ENCODE measurements at places on chromosomes 5 and 9.

- DNase-seq: no peak
Observed at GRCh38 chr5:6246820-6247437, 131.4 kb downstream of the MED10 start.

- no peak for DNase-seq
Observed at GRCh38 chr5:120306303-120306702, 157.8 kb upstream of the PRR16 start.

- no peak for DNase-seq
Observed at GRCh38 chr9:133852431-133852830, 114.3 kb upstream of the SARDH start.

DNA sequence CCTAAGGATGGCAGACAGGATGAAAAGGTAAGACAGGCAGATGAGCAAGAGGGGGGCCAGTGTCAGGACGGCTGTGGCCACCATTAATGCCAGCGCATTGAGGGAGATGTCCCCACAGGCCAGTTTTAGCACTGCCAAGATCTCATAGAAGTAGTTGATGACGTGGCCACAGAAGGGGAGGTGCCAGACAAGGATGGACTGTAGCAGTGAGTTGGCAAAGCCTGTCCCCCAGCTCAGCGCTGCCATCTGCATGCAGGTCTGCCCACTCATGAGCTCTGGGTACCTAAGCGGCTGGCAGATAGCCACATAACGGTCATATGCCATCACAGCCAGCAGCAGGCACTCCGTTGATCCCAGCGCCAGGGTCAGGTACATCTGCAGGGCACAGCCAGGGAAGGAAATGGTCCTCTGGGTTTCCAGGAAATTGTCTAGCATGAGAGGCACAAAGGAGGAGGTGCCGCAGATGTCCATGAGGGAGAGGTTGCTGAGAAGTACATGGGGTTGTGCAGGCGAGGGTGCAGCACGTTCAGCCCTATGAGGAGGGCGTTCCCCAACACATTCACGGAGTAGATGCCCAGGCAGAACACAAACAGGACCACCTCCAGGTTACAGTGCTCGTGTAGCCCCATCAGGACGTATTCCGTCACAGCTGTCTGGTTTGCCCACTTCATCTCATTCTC, 10.8 kb downstream of the OR13J1 start:
- DNase-seq: no peak

DNA sequence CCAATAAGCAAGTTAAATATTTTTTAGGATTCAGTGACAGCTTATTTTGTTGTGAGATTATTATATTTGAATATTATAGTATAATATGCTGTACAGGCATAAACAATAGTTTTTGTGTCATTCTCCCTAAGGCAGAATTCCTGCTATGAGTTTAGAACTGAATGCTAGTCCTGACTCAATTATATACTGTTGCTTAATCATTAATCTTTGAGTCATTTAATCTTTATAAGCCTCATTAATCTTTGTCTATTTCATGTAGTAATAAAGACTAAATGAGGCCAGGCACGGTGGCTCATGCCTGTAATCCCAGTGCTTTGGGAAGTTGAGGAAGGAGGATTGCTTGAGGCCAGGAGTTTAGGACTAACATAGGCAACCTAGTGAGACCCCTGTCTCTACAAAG, 3.6 kb upstream of the DCP2 start:
- no peak for DNase-seq

DNA sequence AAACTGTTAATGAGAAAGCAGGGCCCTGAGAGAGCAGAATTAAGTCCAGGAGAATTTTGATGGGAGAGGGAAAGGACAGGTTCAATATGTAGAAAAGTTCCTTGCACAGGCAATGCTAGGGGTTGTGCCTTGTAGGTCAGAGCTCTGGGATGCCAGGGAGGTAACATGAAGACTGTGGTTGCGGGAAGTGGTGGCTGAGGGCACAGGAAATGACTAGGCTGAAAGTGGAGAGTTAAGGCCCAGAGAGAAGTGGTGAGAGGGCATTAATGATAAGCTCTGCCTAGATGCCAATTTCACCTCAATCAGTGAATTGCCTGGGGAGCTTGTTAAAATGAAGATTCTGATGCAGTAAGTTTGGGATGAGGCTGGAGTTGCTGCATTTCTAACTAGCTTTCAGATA, 31.5 kb upstream of the PPP3R2 start:
- DNase-seq: no peak

DNA sequence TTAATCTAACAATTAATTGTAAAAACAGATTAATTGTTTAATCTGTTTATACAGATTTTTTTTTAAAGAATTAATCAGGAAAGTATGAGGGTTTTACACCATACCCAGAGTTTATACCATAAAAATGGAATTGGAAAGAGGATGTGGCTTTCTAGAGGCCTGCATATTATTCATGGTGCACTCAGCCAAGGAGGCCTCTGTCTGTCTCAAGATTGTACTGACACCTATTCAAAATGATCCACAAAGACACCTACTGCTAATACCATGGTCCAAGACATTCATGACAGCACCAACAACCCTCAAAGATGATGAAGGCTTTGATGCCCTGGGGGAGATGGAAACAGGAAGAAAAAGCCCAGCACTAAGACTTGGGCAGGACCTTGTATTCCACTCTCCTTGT, 58.1 kb upstream of the MAST4 start:
- DNase-seq: no peak

- DNase-seq: no peak
Observed at GRCh38 chr5:136309376-136309775, 56.0 kb downstream of the TRPC7 start.

GRCh38 chr5:14432931-14433589, 148.5 kb upstream of the OTULINL start:
- no peak for DNase-seq

DNA sequence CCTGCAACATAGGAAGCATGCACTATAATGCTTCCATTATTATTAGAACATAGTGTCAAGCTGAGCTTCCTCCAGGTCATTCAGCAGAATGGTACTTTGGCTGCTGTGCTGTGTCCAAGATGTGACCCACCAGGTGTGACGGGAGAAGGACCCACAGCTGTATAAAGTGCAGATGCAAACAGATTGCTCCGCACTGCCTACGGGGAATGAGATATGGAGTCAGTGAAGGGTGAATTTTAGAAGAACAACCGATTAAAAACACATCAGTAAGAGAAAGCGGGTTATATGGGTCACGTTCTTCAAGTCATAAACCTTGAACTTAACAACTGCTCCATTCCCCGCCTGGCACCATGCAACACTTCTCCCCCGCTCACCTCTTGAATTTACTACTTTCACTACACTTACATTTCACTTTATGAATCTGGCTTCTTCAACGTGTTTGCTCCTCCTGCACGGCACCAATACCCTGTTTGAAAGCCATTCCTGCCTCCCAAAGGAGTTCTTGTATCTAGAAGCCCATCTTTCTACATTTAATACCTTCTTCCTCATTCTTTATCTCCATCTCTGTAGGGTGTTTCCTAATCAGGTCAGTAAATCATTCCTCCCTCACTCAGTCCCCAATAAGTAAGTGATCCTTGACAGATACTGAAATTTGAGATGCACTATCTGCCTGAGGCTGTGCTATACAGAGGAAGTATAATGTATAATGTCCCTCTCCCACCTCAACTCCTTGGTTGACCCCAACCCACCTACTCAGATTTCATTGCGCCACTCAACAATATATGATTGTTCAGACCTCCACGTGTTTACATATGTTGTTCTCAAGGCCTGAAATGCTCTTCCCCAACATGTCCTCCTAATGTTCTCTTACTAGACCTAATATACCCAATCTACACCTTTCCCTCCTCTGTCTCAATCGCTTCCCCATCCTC, 25.9 kb downstream of the BRINP1 start:
- no peak for DNase-seq

Measured in BJ (cell line).